ENCODE measurements at places on chromosomes 16 and 17.
A peak's percentile ranks its signal among the peaks of the same experiment; 100 is the strongest.

- no peak for DNase-seq
These were observed 147.5 kb upstream of the GSE1 start for GRCh38 chr16:85465328-85466303.

DNA sequence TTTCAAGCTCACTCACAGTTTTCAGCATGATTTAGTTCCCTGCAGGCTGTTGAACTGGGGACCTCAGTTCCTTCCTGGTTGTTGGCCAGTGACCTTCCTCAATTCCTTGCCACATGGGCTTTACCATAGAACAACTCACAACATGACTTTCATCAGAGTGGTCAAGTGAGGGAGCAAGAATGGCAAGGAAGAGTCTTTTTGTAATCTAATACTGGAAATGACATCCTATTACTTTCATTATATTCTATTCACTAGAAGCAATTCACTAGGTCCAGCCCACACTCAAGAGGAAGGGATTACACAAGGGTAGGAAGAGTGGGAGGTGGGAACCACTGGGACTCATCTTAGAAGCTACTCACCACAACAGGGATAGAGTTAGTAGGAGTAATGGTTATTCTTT lies 57.6 kb downstream of the SYT17 start:
- DNase-seq: no peak

DNA sequence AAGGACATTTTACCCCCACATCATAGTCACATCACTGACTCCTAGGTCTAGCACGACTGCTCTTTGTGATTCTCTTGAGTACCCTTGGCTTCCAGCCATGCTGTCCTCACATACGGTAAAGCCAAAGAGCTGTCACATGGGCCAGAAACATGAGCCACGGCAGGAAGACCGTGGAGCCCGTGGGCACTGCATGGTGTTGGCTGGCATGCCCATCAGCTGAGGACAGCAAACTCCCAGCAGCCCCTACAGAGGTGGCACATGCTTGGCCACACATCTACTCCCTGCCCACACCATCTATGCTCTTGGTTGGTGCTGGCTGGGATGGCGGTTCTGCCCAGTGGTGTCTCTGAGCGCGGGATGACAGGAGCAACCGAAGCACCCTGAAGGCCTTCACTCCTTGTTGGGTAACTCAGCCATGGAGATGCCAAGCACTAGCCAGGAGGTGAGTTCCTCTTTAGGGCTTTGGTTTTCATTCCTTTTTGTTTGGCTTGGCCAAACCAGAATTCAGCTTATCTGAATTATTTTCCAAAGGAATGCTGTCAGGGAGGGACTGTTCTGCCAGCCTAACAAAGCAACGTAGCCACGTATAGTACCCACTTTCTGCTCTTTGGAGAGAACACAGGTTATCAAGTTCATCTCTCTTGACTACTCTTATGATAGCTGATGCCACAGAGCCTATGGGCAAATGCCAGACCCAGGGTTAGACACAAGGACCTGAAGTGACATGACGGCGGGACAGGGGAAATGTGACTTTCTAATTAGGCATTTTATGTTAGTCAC lies 10.0 kb downstream of the TNFAIP1 start:
- DNase-seq: peak; percentile 75

- no peak for DNase-seq
These were observed 18.2 kb upstream of the MAP3K14 start for GRCh38 chr17:45334701-45335677.

DNA sequence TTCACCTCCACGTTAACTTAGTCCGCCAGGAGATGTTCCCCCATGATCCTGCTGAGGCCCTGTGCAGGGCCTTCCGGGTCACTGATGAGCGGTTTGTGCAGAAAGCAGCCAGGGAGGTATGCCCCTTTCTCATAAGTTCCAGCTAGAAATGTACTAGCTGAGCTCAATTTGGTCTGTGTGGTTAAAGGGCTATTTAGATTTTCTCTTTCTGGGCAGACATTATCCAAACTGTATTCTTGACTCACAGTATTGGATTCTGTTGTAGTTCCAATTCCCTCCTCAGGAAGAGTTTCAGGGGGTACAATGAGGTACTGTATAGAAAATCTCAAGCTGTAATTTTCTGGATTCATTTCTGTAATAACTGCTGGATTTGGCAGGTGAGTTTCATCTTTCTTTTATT lies 137.1 kb downstream of the TRIM37 start:
- no peak for DNase-seq

DNA sequence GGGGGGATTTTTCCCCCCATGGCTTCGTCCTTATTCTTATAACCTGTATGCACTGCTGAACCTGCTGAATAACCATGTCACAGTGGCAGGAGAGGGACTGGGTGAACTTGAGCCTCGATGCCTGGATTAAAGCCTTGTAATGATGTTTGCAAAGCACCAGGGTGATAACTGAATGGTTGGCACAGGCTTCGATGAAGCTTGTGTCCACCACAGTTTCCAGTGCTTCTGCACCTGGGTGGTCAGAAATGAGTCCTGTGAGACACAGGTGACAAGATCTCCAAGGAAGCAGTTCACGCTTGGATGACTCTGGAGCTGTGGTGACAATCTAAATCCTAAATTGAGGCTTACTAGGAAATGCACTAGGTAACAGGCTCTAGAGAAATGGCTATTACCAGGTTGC lies 729.3 kb downstream of the MAF start:
- no peak for DNase-seq

GRCh38 chr17:73064084-73064938 lies 28.2 kb downstream of the SLC39A11 start:
- no peak for DNase-seq

GRCh38 chr17:76544546-76545365 lies 4.9 kb downstream of the PRCD start:
- DNase-seq: peak; percentile 48

DNA sequence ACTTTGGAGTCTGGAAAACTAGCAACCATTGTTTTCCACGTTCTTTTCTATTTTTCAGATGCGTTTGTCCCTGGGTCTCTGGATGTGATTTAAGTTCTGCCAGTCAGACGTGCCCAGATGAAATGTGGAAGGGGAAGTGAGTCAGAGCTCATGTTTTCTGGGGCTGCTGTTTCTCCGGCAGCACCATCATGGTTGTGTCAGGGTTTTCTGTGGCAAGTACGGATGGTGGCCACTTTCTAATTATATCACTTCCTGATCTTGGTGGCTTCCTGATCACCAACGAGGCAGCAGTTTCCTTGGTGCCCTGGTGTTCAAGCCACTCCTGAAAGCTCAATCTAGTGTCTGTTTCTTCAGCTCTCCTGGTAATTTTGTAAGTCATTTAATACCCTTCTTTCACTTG lies 31.4 kb upstream of the PMFBP1 start:
- no peak for DNase-seq
